ENCODE measurements at places on chromosomes 12 and 14.

DNA sequence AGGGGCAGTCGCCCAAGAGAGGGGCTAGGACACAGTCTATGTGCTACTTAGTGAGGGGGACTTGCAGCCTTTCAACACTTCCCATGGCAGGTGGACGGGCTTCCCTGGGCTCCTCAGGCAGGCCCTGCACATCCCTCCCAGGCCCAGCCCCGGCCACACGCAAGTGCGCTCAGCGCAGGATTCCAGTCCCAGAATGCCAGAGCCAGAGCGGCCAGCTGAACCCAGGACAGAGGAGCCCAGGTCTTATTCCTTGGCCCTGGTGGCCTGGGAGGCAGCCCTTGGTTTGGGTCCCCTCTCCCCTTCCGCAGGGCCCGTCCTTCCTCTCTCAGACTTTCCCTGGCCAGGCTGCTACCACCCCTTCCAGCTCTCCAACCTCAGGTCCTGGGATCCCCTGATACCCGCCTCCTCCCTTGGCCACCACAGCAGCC is 12.0 kb downstream of the DLK1 start:
- DNase-seq = no peak

DNA sequence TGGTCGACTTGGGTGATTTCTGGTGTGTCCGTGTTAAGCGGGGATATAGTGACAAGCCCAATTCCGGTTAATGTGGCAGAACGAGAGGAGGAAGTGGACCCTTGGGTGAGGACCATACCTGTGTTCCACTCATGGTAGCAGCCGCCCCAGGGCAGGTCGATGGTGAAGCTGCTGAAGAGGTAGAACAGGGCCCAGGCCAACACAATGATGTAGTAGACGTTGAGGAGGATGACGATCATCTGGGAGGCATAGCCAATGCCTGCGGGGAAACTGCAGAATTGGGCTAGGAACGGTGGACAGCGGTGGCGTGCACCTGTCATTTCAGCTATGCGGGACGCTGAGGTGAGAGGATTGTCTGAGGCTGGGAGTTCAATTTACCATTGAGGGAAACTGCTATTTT is 20.1 kb downstream of the SLC6A13 start:
- DNase-seq = no peak

GRCh38 chr14:101917413-101918017 is 46.9 kb upstream of the DYNC1H1 start:
- DNase-seq = no peak

- DNase-seq = no peak
Observed at GRCh38 chr12:28065889-28066630, 93.5 kb upstream of the PTHLH start.

DNA sequence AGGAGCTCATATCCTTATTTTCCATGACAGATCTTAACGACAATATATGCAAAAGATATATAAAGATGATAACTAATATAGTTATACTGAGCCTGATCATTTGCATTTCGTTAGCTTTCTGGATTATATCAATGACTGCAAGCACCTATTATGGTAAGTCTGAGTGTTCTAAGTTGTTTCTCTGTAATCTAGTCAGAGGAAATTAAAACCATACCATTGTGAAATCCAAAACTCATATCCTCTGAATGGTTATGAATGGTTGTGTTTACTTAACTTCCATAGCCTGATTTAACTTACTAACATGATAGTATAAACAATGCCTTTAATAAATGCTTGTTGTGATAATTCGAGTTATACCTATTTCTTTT is 760 bp downstream of the TMEM19 start:
- DNase-seq = no peak

- no peak for DNase-seq
Observed at GRCh38 chr12:62481843-62482540, 15.4 kb downstream of the MON2 start.

DNA sequence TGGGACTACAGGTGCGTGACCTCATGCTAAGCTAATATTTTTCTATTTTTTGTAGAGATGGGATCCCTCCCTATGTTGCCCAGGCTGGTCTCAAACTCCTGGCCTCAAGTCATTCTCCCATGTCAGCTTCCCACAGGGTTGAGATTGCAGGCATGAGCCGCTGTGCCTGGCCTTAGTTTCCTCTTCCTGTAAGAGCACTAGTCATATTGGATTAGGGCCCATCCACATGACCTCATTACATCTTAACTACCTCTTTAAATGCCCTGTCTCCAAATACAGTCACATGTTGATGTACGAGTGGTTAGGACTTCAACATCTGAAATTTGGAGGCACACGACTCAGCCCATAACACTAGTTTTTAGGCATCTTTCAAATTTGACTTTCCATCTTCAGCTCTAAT is 72.2 kb upstream of the RASSF3 start:
- DNase-seq = no peak

DNA sequence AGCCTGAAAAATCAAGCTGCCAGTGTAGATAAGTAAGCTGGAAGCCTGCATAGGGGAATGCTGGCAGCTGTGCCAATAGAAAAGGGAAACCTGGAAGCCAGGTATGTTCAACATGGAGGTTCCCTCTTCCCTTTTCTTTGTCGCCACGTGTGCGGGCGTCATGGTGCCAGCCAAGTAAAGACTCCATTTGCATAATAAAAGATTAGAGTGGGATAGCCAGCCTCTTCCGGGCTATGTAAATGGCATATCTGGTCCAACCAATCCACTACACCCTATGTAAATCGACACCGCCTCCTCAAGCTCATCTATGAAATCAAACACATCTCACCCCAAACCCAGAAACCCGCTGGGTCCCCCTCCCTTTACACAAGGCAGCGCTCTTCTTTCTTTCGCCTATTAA is 5.6 kb upstream of the ADGRD1 start:
- DNase-seq = no peak

- no peak for DNase-seq
Observed at GRCh38 chr12:45477526-45477925, 252.0 kb upstream of the ARID2 start.

All from activated CD4-positive, CD25-positive, alpha-beta regulatory T cell treated with anti-CD3 and anti-CD28 coated beads, Interleukin-2, amount 50 U/mL, for 16 hours (primary cell).